Activated T-helper 9 cell treated with anti-CD3 and anti-CD28 coated beads, Interleukin-2, amount 50 U/mL, for 16 hours (primary cell): ENCODE measurements at places on chromosomes 6 and 20.

DNA sequence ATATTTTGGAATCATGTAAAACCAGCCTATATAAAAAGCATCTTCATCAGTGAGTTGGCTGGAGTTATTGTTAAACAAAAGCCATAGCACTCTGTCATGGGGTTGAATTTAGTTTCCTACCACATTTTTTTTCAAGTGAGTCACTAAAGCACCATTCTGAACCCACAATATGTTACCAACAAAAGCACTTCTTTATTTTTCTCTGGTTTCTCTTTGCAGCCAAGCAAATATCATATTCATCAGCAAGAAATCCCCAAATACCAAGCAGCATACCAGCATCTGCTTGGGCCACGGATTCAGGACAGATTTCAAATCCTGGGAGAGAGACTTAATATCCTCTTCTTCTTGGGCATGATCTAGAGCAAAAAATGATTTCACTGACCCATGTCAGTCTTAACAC is 441.4 kb downstream of the BCKDHB start:
- no peak for DNase-seq

DNA sequence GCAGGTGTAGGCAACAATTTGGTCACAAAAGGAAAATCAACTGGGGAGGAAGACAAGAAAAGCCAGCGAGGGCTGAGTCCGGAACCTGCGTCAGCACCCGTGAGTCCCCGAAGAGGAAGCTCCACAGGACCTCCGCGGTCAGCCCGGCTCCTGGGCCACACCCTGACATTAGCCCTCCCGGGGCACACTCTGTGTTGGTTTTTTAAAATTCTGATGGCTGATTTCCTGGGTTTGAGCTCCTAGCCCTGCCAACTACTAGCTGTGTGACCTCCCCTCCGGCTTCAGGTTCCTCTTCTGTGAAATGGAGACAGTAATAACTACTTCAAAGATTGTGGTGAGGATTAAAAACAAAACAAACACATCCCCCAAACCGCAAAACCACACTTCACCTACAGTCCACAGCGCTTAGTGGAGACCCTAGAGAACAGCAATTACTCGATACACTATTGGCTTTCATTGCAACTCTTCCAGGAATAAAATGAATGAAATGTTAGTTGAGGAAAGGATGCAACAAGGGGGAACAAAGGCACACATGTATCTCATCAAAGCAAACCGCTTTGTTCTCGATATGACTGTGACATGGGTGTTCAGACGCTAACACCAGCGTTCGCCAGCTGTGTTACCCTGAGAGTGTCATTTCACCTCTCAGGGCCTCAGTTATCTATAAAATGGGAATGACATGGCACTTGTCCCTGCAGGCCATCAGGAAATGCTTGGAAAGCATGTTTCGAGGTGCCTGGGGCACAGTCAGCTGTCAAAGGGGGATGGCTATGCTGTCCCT is 985 bp downstream of the ZBP1 start:
- peak; percentile 34 for DNase-seq

DNA sequence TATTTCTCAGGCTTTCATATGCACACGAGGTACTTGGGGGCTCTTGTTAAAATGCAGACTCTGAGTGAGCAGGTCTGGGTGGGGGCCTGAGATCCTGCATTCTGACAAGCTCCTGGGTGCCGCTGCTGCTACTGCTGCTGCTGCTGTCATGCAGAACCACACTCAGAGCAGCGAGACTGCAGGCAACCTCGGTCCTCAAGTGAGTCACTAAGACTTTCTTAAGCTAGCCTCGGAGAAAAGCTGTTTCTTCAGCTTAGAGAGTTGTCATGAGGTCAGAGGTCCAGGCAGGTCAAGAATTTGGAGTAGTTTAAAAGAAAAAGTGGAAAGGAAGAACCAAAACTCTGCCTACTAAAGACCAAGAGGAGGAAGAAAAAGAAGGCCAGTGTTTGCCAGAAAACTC is 92.9 kb downstream of the SPTLC3 start:
- no peak for DNase-seq

GRCh38 chr6:105302617-105303128 is 100.2 kb downstream of the PREP start:
- no peak for DNase-seq

DNA sequence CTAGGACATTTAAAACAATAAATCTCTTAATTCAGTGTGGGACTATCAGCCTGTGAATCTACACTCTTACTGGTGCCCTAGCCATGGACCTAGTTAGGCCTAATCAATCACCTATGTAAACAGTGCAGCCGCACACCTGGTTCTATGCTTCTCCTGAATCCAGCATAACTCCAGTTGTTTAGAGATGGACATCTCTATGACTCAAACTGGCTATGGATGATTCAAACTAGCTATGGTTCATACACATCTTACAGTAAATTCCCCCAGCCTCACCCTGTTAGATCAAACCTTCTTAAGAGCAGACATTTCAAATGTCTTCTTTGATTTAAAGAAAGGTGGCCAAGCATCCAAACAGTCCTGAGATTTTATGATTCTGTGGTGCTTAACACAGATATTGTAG is 34.7 kb downstream of the SLC35B3 start:
- no peak for DNase-seq

- no peak for DNase-seq
These were observed 188.3 kb upstream of the AGPAT4 start for GRCh38 chr6:161462148-161462547.

GRCh38 chr20:45934046-45934585 is 367 bp upstream of the PCIF1 start:
- DNase-seq: no peak

DNA sequence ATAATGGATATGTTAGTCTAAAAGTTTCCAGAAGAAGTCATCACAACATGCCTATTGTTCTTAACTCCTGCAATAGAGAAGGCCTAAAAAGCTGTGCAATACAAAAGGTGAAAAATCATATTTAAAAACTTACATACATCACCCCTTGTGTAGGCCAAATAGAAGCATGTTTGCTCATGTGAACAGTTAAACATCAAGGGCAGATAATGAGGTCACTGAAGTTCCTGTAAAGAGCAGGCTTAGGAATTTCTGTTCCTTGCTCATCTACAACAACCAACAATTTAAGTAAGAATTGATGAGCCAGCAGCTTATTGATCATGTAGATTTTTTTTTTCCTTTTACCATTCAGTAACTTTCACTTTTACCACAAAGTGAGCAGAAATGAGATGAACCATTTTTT is 7.5 kb upstream of the NUP153 start:
- DNase-seq: no peak

- DNase-seq: no peak
These were observed 31.6 kb upstream of the MRPS10 start for GRCh38 chr6:42249279-42249678.

DNA sequence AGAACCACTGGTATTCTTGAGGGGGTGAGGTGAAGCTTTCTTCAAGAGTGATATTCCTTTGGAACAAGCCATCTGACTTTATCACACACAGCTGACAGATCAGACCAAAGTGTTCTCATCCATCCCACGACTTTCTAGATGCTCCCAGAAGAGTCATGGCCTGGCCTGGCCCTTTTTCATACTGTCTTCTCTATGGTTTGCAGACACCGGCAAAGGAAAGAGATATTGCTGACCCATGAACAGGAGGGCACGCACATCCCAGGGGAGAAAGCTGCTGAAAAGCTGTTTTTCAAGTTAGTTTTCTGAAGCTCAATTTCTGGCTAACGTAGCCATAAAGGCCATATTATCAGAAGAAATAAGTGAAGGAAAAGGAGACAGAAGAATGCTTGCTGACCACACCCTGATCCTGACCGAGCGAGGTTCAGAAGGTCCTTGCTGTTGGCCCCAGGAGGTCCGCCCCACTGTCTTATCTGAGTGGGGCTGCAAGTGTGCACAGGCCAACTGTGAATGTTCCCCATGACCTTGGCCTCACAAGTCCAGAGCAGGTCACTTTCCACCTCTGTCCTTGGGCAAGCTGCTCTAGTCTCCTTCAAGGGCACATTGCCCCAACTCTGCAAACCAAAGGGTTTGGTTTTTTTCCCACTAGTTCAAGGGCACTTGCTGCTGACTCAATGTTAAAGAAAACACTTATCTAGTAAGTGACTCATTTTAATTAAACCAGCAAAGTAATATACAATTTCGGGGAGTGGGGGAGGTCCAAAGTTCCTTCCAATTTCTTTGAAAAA is 2.0 kb downstream of the ACSS1 start:
- DNase-seq: no peak

DNA sequence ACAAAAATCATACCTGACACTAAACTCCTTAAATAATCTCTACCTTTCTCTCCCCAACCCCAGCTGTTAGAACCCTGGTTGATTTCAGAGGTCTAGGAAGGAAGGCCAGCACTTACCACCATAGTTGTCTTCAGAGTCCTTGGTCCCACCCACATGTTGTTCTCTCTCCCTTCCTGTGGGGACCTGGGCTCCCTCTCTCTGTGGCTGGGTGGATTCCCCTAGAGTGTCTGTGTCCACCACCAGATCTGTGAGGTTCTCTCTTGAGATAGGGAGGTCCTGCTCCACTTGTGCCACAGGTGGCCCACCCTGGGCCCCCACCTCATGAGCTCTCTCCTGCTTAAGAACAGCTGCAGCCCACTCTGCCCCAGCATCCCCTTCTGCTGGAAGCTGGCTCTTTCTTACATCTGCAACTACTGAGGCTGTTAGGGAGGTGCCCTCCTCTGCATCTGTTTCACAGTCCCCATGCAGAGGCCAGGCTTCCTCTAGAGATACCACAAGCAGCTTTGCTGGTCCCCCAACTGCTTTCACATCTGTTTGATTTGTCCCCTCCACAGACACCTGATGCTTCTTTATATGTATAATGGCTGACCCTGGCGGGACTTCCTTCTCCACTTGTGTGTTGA is 5.2 kb downstream of the MDC1 start:
- DNase-seq: no peak

GRCh38 chr6:1082285-1082935 is 229.5 kb upstream of the FOXQ1 start:
- DNase-seq: no peak

DNA sequence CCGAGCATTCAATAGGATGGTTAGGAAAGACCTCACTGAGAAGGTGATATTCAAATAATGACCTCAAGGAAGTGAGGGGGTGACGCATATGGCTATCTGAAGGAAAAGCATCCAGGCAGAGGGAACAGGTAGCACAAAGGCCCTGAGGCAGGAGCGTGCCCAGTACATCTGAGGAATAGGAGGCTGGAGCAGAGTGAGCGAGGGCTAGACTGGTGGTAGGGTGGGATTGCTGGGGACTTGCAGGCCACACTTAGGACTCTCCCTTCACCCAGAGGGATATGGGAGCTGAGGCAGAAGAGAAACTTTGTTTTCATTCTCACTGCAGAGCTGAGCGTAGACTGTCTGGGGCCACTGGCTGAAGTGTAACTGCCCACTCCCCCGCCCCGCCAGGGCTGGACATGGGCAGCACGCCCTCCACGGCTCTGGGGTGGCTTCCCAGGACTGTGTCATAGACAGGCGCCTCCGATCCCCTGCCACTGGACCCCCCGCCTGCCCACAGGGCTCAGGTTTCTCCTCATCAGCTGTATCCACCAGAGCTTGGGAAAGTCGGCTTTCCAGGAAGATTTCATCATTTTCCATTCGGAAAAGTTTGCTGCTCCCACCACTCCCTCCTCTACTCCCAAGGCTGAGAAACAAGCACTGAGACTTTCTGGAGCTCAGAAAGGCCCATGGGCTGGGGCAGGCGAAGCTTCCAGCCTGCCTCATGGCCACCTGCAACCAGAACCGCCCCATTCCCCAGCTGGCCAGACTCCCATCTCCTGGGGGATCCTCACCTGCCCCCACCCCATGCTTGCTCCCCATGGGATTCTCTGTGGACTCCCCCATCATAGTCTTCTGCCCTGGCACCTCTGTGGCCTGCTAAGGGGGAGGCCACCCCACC is 142.6 kb downstream of the MRPL14 start:
- DNase-seq: no peak

DNA sequence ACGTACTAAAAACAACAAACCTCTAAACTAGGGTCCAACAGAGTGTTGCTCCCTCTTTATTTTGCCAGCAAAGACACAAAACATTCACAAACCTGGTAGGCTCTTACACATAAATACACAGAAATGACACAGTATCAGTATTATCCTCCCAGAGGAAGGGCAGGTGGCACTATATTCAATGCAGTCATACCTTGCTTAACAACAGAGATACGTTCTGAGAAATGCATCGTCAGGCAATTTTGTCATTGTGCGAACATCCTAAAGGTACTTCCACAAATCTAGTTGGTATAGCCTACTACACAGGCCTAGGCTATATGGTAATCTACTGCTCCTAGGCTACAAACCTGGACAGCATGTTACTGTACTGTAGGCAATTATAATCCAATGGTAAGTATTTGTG is 9.6 kb downstream of the ZBTB2 start:
- DNase-seq: no peak
